ENCODE measurements at places on chromosomes 6 and 20. TPM values are rescaled to one million over a fixed set of nuclear protein-coding genes. Genes with fewer than 3 reads are reported as not detected.

The SLC35D3 gene
- not detected for polyA plus RNA-seq

The SMOC2 gene
- polyA plus RNA-seq = 36.9 TPM

The CST5 gene
- polyA plus RNA-seq = not detected

The TFAP2B gene
- 11.6 TPM for polyA plus RNA-seq

GRCh38 chr6:129370268-129370916 lies 339.6 kb downstream of the ARHGAP18 start:
- no peak for DNase-seq

GRCh38 chr6:47147836-47148344 lies 105.8 kb upstream of the ADGRF1 start:
- DNase-seq = no peak

Data from left renal pelvis (tissue), 4 donors.